Spinal cord (tissue), 10 donors: ENCODE measurements at places on chromosomes 3 and 15. TPM values are rescaled to one million over a fixed set of nuclear protein-coding genes. Genes with fewer than 3 reads are reported as not detected.

The P2RY1 gene
- 22.0 TPM for total RNA-seq

GRCh38 chr15:31393444-31394091 is 66.9 kb downstream of the KLF13 start:
- no peaks in the 10 kb centered on the region for H3K36me3 ChIP-seq
- peaks cover 20% of the 10 kb centered on the region for H3K27me3 ChIP-seq
- no peak overlapping the region for H3K27ac ChIP-seq

- H3K36me3 ChIP-seq: no peaks in the 10 kb centered on the region
- no peak overlapping the region for H3K4me3 ChIP-seq
- H3K4me1 ChIP-seq: no peaks in the 10 kb centered on the region
- no peak for DNase-seq
Measured at GRCh38 chr15:96497951-96498350, 167.5 kb downstream of the NR2F2 start.

The CPNE9 gene
- 6.3 TPM for total RNA-seq

DNA sequence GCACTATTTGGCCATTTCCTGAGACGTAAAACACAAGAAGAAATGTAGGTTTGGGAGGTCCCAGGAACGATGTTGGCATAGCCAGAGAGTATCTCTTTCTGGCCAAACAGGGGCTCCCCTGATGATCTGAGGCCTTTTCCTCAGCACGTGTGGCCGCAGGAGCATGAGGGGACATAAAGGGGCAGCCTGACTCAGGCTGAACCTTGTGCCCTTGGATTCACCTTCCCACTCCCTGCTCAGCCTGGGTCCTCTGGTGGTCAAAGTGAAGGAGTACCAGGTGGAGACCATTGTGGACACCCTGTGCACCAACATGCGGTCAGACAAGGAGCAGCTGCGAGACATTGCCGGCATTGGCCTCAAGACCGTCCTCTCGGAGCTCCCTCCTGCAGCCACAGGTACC is 10.6 kb downstream of the CAND2 start:
- no peak overlapping the region for H3K27ac ChIP-seq
- H3K27me3 ChIP-seq: no peaks in the 10 kb centered on the region
- H3K4me3 ChIP-seq: no peak overlapping the region
- no peak for DNase-seq

- DNase-seq: no peak
- no peaks in the 10 kb centered on the region for H3K36me3 ChIP-seq
- H3K27me3 ChIP-seq: no peaks in the 10 kb centered on the region
- no peak overlapping the region for H3K27ac ChIP-seq
- H3K4me3 ChIP-seq: no peak overlapping the region
Measured at GRCh38 chr15:86603466-86603865, 523.8 kb downstream of the AGBL1 start.

DNA sequence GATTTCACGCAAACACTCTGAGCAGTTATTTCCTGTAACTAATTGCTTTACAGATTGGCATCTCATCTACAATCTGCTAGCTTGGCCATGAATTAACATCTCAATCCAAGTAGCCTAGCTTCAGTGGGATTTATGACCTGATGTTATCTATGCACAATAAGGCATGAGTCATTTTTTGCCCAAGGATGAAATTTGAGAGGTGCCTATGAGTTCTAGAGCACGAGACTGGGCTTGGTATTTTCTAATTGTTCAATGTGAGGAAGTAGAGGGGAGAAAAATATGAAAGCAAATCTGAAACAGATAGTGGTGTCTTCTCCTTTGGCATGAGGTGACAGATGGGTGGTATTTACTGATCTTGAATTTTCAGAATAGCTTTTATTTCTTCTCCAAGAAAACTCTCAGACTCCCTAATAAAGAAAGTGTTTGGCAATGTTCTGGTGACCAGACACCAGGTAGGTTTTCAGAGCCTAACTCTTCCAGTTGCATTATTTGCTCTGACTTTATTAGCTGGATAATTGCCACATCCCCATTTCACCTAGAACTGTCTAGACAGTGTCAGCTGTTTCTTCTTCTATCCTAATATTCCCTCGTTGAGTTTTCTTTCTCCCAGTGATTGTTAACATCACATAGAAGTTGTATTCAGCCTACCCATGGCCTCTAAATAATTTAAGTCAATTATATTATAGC is 301.0 kb upstream of the UMPS start:
- H3K4me1 ChIP-seq: no peaks in the 10 kb centered on the region
- H3K27me3 ChIP-seq: no peaks in the 10 kb centered on the region
- H3K36me3 ChIP-seq: peaks cover 13% of the 10 kb centered on the region
- H3K27ac ChIP-seq: no peak overlapping the region
- no peak overlapping the region for H3K4me3 ChIP-seq
- no peak for DNase-seq

GRCh38 chr3:111351334-111351733 is 190.7 kb upstream of the CD96 start:
- no peak overlapping the region for H3K27ac ChIP-seq
- no peaks in the 10 kb centered on the region for H3K36me3 ChIP-seq
- no peaks in the 10 kb centered on the region for H3K4me1 ChIP-seq
- H3K27me3 ChIP-seq: no peaks in the 10 kb centered on the region
- DNase-seq: no peak

The KLF13 gene
- total RNA-seq: 42.3 TPM

The CHRNA3 gene
- total RNA-seq: 4.5 TPM

The CPN2 gene
- total RNA-seq: not detected

- no peaks in the 10 kb centered on the region for H3K4me1 ChIP-seq
- H3K27me3 ChIP-seq: no peaks in the 10 kb centered on the region
- no peak overlapping the region for H3K4me3 ChIP-seq
- H3K36me3 ChIP-seq: no peaks in the 10 kb centered on the region
- DNase-seq: no peak
Measured at GRCh38 chr15:94162939-94163338, 68.4 kb upstream of the MCTP2 start.

DNA sequence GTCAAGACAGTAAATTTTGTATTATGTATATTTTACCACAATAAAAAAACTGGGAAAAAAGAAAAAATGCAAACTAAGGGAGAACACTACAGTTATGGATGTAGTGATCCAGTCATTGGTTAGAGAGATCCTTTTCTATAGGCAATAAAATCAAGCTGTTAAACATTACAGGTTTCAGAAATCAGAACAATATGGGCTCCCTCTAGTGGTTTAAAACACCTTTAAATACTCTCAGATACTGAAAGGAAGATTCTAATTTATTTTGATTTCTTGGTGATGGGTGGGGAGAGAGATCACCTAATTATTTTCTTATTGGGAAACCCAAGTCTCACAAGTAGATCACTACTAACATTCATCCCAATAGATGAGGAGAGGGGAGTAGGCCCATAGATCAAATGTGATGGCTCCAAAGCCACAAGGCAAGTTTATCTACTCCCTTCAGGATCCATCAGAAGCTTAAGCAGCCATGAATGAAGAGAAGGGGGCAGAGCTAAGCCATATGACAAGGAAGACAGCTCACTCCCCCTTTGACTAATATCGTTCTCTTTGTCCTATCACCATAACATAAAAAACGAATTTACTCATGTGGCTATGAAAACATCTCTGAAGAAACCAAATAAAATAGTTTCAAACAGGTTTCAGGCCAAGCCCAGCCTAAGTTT is 118.6 kb downstream of the ANO10 start:
- no peaks in the 10 kb centered on the region for H3K4me1 ChIP-seq
- no peak for DNase-seq
- no peaks in the 10 kb centered on the region for H3K36me3 ChIP-seq
- no peak overlapping the region for H3K4me3 ChIP-seq

DNA sequence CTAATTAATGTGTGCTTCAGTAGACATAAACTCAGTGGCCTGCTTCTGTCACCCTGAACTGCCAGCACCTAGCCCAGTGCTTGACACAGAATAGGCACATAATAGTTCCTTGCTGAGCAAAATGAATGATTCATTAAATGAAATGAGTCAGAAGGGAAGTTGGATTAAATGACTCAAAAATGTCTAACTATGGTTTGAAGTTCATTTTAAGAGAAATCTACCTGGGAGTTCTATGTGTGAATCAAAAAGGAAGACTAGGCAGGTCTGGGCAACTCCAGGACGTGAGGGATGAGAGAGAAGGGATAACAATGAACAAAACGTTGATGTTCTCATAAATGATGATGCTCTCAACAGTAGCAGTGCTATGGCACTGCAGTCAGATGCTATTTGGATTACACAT is 175.0 kb downstream of the CFAP20DC start:
- H3K36me3 ChIP-seq: no peaks in the 10 kb centered on the region
- no peaks in the 10 kb centered on the region for H3K4me1 ChIP-seq
- no peak for DNase-seq
- H3K27me3 ChIP-seq: no peaks in the 10 kb centered on the region
- no peak overlapping the region for H3K27ac ChIP-seq

DNA sequence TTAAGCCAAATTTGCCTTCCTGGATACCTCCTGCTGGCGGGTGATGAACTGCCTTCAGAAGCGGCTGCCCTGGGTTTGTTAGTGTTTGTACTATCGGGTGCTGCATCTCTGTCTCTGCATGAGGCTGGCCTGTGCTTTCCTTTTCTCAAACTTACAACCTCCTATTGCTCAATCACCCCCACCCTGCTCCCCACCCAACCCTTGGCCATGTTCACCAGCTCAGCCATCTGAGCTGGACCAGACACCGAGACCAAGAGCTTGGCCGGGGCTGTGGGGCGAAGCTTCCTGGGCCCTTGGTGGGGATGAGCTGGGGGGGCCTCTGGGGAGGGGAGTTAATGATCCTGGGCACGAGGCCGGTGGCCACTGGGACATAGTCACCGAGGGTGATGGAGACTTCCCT is 16.8 kb upstream of the FBLN2 start:
- H3K27me3 ChIP-seq: no peaks in the 10 kb centered on the region
- no peak overlapping the region for H3K4me3 ChIP-seq
- H3K4me1 ChIP-seq: peaks cover 70% of the 10 kb centered on the region
- no peak for DNase-seq
- H3K27ac ChIP-seq: no peak overlapping the region

The PARP15 gene
- 0.55 TPM for total RNA-seq

GRCh38 chr15:78149805-78150751 is 916 bp downstream of the IDH3A start:
- peak overlapping the region; percentile 16 for H3K27ac ChIP-seq
- no peaks in the 10 kb centered on the region for H3K36me3 ChIP-seq
- H3K27me3 ChIP-seq: no peaks in the 10 kb centered on the region
- peak; percentile 65 for DNase-seq

The ARIH2 gene
- total RNA-seq: 81.0 TPM

GRCh38 chr3:142801746-142802145 is 77.9 kb downstream of the TRPC1 start:
- H3K27ac ChIP-seq: no peak overlapping the region
- H3K36me3 ChIP-seq: peaks cover 3% of the 10 kb centered on the region
- no peaks in the 10 kb centered on the region for H3K27me3 ChIP-seq

DNA sequence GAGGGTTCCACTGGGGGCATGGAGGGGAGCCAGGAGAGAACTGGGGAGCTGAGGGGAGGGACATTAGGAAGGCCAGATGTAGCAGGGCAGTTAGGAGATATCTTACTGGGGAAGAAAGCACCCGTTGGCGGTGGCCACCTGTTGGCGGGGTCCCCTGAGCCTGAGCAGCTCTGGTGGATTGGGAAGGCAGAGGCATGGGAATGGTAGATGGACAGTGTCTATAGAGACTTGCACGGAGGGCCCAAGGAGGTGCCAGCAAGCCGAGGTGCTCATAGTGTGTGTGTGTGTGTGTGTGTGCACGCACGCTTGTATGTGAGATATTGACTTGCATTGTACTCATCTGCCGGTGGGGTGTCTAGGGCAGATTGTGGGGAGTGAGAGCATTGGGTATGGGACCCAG is 179.0 kb downstream of the APBA2 start:
- no peak overlapping the region for H3K27ac ChIP-seq
- no peak overlapping the region for H3K4me3 ChIP-seq
- H3K27me3 ChIP-seq: no peaks in the 10 kb centered on the region
- no peak for DNase-seq
- peaks cover 35% of the 10 kb centered on the region for H3K4me1 ChIP-seq

DNA sequence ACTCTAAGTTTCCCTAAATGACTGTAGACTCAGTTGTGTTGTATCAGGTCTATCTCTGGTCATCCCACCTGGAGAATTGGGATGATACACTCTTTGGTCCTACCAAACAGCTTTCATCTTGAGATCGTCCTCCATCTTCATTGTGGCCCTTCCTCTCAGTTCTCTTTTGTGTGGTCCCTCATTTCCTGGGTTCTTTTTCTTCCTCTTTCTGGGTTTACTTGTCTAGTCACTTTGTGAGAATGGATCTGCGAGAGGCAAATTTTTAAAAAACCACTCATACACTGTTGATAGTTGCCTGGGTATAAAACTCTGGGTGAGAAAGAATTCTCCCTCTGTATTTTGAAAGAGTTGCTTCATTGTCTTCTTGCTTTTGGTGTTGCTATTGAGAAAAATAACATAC is 6.0 kb upstream of the AMOTL2 start:
- no peak for DNase-seq
- H3K4me1 ChIP-seq: peaks cover 5% of the 10 kb centered on the region
- H3K27ac ChIP-seq: no peak overlapping the region
- no peaks in the 10 kb centered on the region for H3K27me3 ChIP-seq

The OR5K1 gene
- total RNA-seq: not detected

The CHST2 gene
- 14.2 TPM for total RNA-seq

The GOLGA8K gene
- total RNA-seq: 1.9 TPM

DNA sequence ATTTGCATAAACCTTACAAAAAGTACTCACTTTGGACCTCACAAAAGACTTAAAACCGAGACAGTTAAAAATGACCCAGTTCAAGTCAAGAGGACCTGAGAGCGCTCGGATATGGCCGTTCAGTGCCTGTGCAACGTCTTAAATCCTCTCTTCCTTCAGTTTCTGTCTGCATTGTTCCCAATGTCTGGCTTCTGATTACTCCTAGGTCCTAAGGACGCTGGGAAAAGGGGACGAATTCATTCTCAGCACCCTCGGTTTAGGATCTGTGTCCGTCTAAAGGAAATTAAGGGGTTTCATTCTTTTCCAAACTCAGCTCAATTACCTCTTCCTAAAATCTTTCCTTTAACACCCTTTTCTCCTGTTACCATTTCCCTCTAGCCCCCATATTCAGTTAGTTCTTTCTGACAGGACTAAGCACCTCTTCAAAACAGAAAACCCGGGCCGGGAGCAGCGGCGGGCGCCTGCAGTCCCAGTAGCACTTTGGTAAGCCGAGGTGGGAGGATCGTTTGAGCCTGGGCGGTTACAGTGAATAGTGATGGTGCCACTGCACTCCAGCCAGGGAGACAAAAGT is 970 bp downstream of the DPPA4 start:
- peak overlapping the region; percentile 52 for H3K4me3 ChIP-seq
- DNase-seq: peak; percentile 26
- H3K27ac ChIP-seq: peak overlapping the region; percentile 52
- H3K4me1 ChIP-seq: peaks cover 14% of the 10 kb centered on the region
- H3K27me3 ChIP-seq: peaks cover 9% of the 10 kb centered on the region

DNA sequence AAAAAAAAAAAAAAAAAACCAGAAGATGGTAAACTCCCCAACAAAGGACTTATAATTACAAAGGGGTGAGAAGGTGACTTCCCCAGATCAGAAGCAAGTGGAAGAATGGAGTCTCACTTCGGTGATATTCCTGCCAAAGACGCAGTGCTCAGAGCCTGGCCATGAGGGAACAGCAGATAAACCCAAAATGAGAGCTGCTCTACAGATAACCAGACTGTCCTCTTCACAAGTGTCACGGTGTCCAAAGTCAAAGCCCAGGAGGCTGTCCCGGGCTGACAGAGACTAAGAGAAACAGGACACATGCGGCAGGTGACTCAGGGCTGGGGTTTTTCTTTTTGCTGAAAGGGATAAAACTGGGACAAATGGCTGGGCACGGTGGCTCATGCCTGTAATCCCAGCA is 48.8 kb downstream of the HMCES start:
- no peak for DNase-seq
- peaks cover 26% of the 10 kb centered on the region for H3K36me3 ChIP-seq
- no peak overlapping the region for H3K4me3 ChIP-seq
- no peaks in the 10 kb centered on the region for H3K4me1 ChIP-seq

- peak overlapping the region; percentile 63 for H3K27ac ChIP-seq
- peak overlapping the region; percentile 74 for H3K4me3 ChIP-seq
- peaks cover 3% of the 10 kb centered on the region for H3K36me3 ChIP-seq
- DNase-seq: no peak
- peaks cover 57% of the 10 kb centered on the region for H3K4me1 ChIP-seq
Measured at GRCh38 chr15:75200765-75201615, 692 bp upstream of the C15orf39 start.
